ENCODE measurements at places on chromosomes 7 and 10. TPM values are rescaled to one million over a fixed set of nuclear protein-coding genes. Genes with fewer than 3 reads are reported as not detected.

DNA sequence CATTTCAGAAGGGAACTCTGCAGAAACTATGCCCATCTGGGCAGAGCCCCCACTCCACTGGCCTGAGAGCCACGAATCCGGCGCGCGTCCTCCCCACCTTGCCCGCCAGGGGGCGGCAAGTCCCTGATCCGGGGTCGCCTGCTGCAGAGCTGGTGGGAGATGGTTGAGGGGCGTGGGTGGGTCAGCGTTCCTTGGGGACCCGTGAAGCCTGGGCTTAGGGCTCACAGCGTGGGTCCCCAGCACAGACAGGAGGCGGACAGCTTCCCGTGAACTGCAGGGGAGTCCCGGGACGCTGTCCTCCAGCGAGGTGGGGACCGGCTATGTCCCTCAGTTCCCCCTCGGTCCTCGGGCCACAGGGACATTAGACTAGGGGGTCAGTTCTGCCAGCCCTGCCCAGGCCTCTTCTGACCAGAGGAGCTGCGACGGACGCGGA is 585 bp upstream of the POP7 start:
- H3K4me3 ChIP-seq: peak overlapping the region; percentile 93
- peak overlapping the region; percentile 88 for H3K27ac ChIP-seq
- DNase-seq: peak; percentile 49
- peaks cover 15% of the 10 kb centered on the region for H3K36me3 ChIP-seq
- H3K4me1 ChIP-seq: peaks cover 10% of the 10 kb centered on the region

GRCh38 chr10:5490698-5491464 is 8.5 kb downstream of the CALML5 start:
- H3K27me3 ChIP-seq: no peaks in the 10 kb centered on the region
- no peaks in the 10 kb centered on the region for H3K4me1 ChIP-seq
- no peak for DNase-seq
- no peaks in the 10 kb centered on the region for H3K36me3 ChIP-seq
- peak overlapping the region; percentile 49 for H3K27ac ChIP-seq
- no peak overlapping the region for H3K4me3 ChIP-seq

DNA sequence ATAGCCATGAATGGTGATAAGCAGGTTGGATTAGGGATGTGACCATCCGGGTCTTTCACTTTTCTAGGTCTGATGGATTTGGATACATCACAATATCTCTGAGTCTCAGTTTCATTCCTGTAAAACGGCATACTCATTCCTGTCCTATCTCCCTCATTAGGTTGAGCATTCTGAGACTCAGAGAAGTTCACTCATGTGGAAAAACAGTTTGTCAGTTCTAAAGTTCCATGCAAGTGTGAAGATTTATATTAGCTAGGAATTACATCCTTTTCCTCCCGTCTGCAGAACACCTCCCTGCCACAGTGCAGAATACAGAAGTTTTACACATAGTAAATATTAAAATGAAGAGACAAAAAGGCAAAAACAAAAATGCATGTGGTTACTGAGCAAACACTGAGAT is 94.2 kb upstream of the SLC25A13 start:
- no peaks in the 10 kb centered on the region for H3K4me1 ChIP-seq
- no peak overlapping the region for H3K27ac ChIP-seq
- no peaks in the 10 kb centered on the region for H3K27me3 ChIP-seq
- H3K4me3 ChIP-seq: no peak overlapping the region
- no peak for DNase-seq
- H3K36me3 ChIP-seq: no peaks in the 10 kb centered on the region

GRCh38 chr7:22640269-22640668 is 86.7 kb upstream of the IL6 start:
- H3K36me3 ChIP-seq: no peaks in the 10 kb centered on the region
- no peaks in the 10 kb centered on the region for H3K4me1 ChIP-seq
- no peak overlapping the region for H3K27ac ChIP-seq
- H3K27me3 ChIP-seq: no peaks in the 10 kb centered on the region
- DNase-seq: no peak
- H3K4me3 ChIP-seq: no peak overlapping the region

- peak overlapping the region; percentile 39 for H3K27ac ChIP-seq
- peaks cover 19% of the 10 kb centered on the region for H3K4me1 ChIP-seq
- H3K4me3 ChIP-seq: no peak overlapping the region
- no peaks in the 10 kb centered on the region for H3K27me3 ChIP-seq
- peak; percentile 42 for DNase-seq
- H3K36me3 ChIP-seq: no peaks in the 10 kb centered on the region
Measured at GRCh38 chr10:50604049-50604640, 19.6 kb downstream of the SGMS1 start.

DNA sequence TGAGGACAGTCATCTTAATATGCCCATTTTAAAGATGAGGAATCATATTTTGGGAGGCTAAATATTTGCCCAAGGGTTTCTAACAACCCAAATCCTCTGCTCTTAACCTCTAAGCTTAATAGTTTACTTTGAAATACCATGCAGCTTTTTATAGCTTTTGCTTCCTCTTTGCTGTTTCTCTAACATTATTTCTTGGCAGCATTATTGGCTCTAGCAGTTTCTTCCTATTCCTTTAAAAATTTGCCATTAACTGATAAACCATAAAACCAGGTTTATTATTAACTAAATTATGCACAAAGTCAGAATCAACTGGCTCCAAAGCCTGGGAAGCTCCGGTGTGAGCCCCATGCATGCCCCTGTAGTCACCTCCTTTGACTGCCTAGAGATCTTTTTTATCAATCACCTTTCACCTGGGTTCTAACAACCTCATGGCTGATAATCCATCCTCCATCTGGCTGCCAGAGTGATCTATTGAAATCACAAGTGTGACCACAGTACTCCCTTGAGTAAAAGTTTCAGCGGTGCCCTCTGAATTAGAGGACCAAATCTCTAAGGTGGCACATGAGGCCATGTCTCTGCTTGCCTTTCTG is 62.4 kb downstream of the ITGB8 start:
- H3K4me3 ChIP-seq: no peak overlapping the region
- H3K36me3 ChIP-seq: no peaks in the 10 kb centered on the region
- H3K27me3 ChIP-seq: no peaks in the 10 kb centered on the region
- DNase-seq: no peak
- no peaks in the 10 kb centered on the region for H3K4me1 ChIP-seq

DNA sequence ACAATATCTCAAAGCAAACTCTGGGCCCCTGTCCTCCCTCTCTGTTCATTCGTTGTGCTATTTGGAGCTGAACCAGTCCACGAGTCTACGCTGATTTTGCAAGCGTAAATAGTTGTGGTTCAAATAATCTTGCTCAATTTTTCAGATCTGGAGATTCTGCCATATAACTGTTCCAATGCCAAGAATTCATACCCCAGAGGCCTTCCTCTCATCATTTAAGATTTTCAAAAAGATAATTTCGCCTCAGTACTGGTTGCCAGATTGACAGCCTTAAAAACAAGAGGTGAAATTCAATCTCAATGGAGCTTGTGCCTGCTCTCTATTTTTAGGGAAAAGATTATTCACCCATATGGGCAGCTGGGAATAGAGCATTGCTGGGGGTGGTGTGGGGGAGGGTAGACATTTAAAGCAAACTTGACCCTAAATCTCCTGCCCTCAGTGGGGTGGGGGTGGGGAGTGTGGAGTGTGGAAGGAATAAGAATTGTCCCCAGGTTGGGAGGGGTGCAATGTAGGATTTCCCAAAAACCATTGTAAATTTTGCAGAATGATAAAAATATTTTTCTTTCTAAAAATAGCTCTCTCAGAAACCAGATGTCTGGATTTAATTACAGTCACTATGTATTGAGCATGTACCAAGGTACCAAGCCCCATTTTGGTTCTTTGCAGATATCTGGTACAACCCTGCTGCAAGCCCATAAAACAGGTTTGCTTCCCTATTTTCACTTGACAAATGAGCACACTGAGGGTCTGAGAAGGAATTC is 104.7 kb upstream of the EEPD1 start:
- H3K36me3 ChIP-seq: no peaks in the 10 kb centered on the region
- H3K4me1 ChIP-seq: no peaks in the 10 kb centered on the region
- H3K4me3 ChIP-seq: no peak overlapping the region
- H3K27me3 ChIP-seq: no peaks in the 10 kb centered on the region
- H3K27ac ChIP-seq: no peak overlapping the region

The COL17A1 gene
- 75.3 TPM for total RNA-seq

The NKX1-2 gene
- 0.05 TPM for total RNA-seq

The AKR1C2 gene
- 1.0 TPM for total RNA-seq

All from thymus (tissue), 14 donors.